ENCODE measurements at places on chromosomes 3 and 15.

DNA sequence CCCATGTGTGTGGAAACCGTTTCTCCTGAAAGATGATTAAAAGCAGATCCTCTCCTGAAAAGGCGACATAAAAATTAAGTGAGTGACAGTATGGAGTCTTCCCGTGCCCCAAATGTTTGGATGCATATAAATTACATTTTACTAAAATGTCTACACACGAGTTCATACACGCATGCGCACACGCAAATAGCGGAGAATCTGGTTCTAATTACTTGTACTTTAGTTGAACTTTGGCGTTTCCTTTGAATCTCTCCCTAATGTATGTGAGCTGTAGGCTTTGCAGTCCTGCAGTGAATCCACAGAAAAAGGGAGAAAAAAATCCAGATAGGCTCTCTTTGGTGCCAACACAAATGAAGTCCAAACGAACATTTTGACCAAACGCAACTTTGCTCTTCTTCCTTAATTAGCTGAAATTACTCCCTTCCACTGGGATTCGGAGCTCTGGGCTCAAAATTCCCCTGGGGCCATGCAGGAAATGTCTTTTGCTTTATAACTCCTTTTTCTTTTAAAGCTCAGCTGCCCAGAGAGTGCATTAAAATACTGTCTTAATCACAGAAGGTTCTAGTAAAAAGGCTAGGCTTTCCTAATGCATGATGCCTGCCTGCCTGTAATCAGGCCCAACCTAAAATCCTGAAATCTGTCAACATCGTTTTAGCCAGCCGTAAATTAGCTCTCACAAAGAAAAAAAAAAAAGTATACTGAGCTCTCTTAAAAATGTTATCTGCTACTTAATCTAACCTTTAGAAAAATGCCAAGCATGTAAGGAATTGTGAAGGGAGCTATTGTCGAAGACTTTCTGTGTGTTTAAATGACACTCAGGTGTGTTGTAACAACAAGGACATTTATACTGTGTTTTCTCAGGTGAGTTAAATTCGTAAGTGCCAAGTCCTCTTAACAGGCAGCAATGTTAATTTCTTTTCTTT lies 26.2 kb downstream of the RARB start:
- DNase-seq = no peak

GRCh38 chr3:123523023-123523412 lies 61.8 kb downstream of the HACD2 start:
- no peak for DNase-seq

DNA sequence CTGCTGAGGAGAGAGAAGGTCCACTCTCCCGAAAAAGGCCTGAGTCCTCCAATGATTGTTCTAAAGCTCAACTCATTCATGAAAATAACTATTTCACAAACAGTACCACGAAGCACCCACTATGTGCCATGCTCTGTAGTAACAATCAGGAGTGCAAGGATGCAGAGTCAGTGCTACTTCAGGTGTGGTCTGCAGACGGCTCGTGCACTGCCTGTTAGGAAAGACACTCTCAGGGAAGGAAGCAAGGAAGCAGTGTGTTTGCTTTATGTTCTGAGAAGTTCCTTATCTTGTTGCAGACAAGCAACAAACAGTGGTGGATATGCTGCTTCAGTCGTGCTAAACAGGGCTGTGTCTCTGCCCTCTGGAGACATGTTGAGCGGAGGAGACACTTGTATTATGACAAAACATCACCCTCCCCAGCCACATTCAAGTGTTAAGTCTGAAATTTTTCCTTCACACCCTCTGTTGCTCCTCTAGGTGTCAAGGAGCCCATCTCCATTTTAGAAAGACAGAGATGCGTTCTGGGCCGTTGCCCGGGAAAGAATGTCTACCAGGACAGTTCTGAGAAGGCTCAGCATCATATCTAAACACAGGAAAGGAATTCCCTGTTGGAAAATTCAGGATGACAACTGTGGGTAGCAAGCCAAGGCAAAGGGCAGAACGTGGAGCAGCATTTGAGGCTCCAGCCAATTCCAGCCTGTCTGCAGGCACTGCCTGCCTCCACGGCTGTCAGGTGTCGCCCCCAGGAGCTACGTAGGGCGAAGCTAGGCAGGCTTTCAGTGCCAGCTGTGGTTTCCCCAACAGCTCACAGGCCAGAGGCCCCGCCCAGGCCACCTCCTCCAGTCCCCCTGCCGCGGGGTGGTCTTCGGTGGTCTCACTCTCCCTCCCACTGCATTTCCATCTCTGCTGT lies 13.4 kb upstream of the ATP10A start:
- no peak for DNase-seq

GRCh38 chr3:110816008-110816407 lies 255.6 kb upstream of the NECTIN3 start:
- no peak for DNase-seq

GRCh38 chr3:123271466-123272159 lies 69.9 kb downstream of the SEC22A start:
- DNase-seq = no peak

GRCh38 chr15:99564221-99565048 lies 1.3 kb upstream of the MEF2A start:
- no peak for DNase-seq

DNA sequence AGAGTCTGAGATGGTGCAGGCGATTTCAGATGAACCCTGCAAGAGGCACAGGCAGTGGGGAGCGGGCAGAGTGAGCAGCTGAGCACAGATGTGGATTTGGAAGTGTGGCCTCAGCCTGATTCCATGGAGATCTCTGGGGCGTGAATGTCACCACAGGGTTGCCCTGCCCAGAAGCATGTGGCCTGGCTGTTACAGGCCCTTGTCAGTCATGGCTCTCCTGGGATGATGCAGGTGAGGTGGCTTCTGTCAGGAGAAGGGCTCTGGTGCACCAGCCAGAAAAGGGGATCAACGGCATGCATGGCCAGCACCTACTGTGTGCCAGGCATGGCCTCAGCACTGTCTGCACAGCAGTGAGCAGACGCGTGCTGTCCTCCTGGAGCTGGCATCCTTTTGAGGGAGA lies 11.9 kb downstream of the HDAC11 start:
- no peak for DNase-seq

DNA sequence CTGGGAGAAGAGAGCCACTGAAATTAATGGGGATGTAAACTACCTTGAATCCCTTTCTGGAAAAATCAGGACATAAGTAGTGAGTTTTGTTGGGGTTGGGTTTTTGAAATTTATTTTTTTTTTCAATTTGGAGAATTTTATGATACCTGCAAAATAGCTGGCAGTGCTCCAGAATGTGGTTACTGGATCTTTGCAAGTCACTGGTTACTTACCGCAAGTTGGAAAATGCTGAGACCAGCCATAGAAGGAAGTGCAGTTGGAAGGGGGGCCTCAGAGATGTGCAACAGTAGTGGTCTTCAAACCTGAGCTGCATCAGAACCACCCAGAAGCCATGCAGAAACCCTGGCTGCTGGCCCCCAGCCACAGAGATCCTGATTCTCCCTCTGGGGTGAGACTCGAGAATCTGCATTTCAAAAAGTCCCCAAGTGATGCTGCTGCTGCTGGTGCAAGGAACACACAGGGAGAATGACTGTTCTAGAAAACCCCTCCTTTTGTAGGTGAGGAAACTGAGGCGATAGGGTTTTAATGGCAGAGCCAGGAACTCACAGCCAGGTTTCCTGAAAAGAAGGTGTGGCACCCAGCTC lies 39.7 kb downstream of the SEMA5B start:
- DNase-seq = no peak

DNA sequence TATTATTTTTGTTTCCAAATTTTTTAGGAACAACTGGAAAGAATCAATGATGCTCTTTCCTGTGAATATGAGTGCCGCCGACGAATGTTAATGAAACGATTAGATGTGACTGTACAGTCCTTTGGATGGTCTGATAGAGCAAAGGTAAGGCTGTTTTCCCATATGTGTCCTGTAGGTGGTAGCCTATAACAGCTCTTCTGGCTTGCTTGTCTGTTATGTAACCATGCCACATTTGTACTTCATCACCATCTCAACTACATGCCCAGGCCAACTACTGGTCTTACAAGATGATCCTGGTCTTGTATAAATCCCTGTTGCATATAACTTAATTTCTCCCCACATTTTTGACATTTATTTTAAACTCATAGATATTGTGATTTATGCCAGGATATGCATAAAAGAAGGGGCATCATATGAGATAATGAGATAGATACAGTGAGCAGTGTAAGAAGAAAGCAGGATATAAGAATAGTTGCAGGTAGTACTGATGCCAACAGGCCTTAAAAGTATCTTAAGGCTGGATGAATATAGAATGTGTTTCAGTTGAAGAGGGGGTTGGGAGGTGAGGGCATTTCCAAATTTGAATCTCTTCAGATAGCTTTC lies 20.3 kb downstream of the FAM98B start:
- no peak for DNase-seq

GRCh38 chr3:86793786-86794185 lies 197.2 kb downstream of the VGLL3 start:
- DNase-seq = no peak

DNA sequence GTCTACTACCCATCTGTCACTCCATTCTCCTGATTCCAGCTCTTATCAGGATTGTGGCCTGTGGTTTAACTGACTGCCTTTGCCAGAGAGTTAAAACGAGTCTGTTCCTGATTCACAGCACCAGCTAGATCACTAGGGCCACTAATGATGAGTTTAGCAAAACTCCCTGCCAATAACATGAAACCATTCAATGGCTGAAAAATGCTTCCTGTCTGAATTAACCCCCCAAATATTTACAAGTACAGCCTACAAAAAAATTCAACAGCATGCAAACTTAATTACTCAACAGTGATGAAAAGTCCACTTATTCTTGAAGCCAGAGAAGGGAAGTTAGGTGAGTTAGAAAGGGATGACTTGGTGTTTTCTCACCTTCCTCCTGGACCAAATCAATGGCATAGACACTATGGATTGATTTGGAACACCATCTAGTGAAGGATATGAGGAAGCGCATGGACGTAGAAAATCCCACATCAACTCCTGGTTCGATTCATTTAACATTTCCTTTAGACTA lies 141.4 kb downstream of the TGFBR2 start:
- no peak for DNase-seq

DNA sequence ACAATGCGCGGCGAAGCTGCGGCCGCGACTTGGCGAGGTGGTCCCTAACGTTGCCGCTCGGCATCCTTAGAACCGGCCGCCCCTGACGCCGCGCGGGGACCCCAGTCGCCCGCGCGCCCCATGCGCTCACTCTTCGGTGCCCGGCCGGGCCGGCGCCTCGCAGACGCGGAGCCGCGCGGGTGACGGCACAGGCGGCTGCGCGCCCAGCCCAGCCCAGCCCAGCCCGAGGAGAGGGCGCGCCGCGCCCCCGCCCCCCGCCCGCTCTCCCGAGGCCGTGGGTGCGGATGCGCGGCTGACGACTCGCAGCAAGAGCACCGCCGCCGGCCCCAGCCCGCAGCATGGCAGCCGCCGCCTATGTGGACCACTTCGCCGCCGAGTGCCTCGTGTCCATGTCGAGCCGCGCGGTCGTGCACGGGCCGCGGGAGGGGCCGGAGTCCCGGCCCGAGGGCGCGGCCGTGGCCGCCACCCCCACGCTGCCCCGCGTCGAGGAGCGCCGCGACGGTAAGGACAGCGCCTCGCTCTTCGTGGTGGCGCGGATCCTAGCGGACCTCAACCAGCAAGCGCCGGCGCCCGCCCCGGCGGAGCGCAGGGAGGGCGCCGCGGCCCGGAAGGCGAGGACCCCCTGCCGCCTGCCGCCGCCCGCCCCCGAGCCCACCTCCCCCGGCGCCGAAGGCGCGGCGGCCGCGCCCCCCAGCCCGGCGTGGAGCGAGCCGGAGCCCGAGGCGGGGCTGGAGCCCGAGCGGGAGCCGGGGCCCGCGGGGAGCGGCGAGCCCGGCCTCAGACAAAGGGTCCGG lies 437 bp downstream of the KLF13 start:
- no peak for DNase-seq

- DNase-seq = no peak
Observed at GRCh38 chr15:48112242-48112641, 8.5 kb upstream of the SLC24A5 start.

- no peak for DNase-seq
Observed at GRCh38 chr3:140128631-140129030, 193.6 kb downstream of the CLSTN2 start.

- DNase-seq = no peak
Observed at GRCh38 chr3:108669208-108669607, 79.7 kb downstream of the DZIP3 start.

GRCh38 chr3:53159156-53160060 lies 1.6 kb upstream of the PRKCD start:
- no peak for DNase-seq

GRCh38 chr3:16239780-16240179 lies 25.0 kb downstream of the DPH3 start:
- no peak for DNase-seq

DNA sequence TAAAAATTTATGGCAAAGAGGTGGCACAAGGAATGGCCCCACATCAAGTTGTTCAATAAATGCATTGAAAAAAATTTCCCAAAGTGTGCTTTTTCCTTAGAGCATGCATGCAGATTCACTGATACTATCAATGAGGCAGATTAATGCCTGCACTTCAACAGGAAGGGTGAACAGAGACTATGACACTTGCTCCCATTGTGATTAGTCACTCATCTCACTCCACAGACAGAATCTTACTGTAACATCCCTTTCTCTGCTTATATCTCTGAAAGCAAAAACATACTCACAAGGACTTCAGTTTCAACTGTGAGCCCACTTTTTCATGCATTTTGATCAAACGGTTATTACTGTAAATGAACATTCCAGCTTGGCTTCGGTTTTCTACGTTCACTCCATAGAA lies 60.9 kb downstream of the MORC1 start:
- DNase-seq = no peak

DNA sequence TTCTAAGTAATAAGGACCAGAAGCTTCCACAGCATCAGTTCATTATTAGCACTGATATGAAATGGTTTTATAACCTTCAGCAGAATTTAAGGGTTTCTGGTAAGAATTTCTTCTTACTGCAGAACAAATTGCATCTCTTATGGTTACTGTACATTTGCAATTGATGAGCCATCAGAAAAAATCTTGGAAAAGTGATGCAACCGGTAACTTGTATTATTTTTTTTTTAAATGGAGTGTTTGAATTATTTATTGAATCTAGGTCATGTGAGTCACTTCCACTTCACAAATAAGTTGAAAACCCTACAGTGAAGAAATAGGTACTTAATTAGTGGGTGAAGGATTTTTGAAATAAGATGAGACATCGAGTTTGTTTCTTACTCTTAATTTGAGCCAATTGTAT lies 786.0 kb downstream of the TUSC7 start:
- DNase-seq = no peak

GRCh38 chr3:133930341-133930933 lies 34.8 kb upstream of the RAB6B start:
- DNase-seq = no peak

DNA sequence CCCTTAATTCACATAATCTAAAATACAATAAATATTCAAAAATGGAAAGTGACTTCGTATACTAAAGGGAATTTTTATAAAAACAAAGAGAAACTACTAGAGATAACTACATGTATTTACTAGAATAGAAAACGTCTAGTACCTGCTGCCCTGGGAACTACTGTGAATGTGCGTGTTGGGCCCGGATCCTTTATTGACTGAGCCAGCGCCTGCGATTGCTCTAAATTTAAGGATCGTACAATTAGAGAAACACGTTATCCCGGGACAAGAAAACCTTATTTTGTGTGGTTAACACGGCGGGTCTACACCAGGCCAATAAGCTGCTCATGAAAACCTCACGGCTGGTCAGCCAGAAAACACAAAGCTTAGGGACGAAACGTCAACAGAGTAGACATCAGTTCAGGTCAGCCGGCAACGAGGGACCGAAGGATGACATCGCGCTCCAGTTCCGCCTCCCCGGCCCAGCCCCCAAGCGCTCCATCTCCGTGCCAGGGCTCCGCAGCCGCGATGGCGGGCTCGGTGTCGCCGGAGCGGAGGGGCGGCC lies 555 bp downstream of the TM2D3 start:
- DNase-seq = no peak

- peak; percentile 31 for DNase-seq
Observed at GRCh38 chr15:64095795-64096667, at the start of gene SNX1. SNX1 (plus strand) TSS chr15:64095982; CDS start chr15:64096014, 32 bp downstream.

Measured in cortex of kidney (tissue), 1 donor.